ENCODE measurements at places on chromosomes 6 and 20. TPM values are rescaled to one million over a fixed set of nuclear protein-coding genes. Genes with fewer than 3 reads are reported as not detected.

- no peaks in the 10 kb centered on the region for H3K36me3 ChIP-seq
- H3K27me3 ChIP-seq: no peaks in the 10 kb centered on the region
- H3K27ac ChIP-seq: no peak overlapping the region
- H3K4me1 ChIP-seq: peaks cover 10% of the 10 kb centered on the region
- DNase-seq: no peak
Observed at GRCh38 chr20:9262653-9263194, 193.8 kb downstream of the PLCB4 start.

DNA sequence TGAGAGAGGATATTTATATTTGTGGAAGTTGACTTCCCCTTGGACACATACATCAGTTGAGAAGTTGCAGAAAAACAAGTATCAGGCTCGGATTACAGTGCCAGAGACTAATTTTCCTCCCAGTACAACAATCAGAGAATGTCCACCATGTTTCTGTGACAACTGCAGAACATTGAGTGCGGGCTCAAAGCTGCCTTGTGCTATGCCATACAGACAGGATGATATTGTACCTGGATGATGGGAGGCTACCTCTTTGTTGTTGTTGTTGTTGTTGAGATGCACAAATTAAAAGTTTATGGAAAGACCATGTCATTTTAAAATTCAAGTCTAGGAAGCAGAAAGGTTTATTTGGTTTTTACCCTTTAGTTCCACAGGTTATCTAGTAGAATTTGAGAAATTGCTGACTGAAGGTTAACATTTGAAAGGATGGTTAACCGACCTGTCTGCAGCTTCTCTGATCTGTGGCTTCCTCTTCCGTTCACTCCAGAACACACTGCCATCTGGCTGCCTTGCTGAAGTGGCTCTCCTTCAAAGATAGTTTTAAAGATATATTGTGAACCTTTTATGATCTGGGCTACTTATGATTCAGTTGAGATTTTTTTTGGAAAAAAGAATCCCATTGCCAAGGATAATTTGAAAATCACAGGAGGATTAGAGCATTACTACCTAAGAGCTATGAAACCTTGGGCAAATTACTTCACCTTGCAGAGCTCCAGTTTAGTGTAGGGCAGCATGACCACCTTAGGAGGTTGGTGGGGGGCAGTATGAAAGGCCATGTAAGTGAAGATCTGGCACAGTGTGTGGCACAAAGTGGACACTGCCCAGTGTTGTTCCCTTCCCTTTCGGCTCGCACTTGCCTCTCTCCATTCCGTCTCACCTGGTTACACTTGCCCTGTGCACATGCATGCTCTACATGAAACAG is 15.9 kb downstream of the TMEM200A start:
- H3K36me3 ChIP-seq: no peaks in the 10 kb centered on the region
- no peaks in the 10 kb centered on the region for H3K4me1 ChIP-seq
- no peak overlapping the region for H3K27ac ChIP-seq
- H3K27me3 ChIP-seq: peaks cover 17% of the 10 kb centered on the region

GRCh38 chr6:52195886-52196285 is 9.7 kb downstream of the IL17A start:
- no peaks in the 10 kb centered on the region for H3K36me3 ChIP-seq
- no peak overlapping the region for H3K27ac ChIP-seq
- DNase-seq: no peak
- H3K4me3 ChIP-seq: no peak overlapping the region
- peaks cover 10% of the 10 kb centered on the region for H3K27me3 ChIP-seq
- H3K4me1 ChIP-seq: no peaks in the 10 kb centered on the region

DNA sequence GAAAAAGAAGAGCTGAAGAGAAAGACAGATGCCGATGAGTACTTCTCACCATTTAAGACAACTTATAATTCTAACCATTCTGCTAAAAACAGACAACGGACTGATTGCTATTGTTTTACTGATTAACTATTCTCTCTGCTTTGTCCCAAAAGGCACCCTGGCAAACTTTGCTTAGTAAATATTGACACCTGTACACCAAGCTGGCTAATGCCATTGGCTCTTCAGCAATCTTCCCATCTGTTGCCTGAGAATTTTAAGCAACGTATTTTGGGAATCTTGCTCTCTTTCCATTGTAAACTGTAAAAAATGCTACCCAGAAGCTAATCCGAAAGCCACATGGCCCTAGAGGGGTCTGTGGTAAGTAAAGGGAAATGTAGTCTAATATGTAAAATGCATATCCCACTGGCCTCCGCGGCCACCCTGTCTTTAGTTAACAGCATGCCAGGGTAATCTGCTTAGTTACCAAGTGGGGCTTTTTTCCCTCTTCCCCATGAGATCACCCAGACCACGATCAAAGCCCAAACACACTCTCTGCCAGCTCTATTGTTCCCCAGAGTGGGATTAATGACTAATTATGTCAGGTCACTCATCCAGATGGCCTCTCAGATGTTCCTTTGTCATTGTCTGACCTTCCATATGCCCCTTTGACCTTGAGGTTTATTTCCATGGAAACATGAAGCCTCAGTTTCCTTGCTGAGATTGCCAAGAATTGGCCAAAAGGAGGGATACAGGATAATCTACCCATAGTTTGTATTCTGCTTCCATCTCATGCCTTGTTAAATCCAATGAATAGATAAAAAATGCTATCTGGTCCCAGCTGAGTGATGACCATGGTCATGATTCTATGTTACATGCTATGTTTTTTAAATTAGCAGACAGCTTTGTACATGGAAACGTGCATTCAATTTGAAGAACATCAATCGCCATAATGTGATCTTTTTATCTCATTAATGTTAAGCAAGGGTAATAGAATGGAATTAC is 216.4 kb upstream of the MCHR2 start:
- DNase-seq: no peak
- no peak overlapping the region for H3K27ac ChIP-seq
- H3K27me3 ChIP-seq: no peaks in the 10 kb centered on the region
- no peak overlapping the region for H3K4me3 ChIP-seq
- H3K36me3 ChIP-seq: no peaks in the 10 kb centered on the region

DNA sequence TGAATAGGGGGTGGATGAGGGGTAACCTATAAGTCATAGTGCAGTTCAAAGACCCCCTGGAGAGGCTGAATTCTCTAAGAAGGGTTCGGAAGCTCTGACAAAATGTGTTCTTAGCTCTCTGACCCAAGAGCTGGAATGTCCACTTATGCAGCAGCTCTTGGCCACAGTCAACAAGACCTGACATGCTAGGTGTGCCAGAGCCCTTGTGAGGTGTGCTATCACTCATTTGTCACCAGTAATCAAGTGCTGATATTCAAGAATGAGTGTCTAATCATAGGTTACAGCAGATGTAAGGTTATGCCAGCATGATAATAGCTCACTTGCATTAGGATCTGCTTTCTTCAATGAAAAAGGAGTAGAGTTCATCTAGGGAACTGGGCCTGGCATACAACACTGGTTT is 28.1 kb downstream of the TOMM6 start:
- H3K27me3 ChIP-seq: no peaks in the 10 kb centered on the region
- no peaks in the 10 kb centered on the region for H3K4me1 ChIP-seq
- no peak overlapping the region for H3K27ac ChIP-seq
- no peak for DNase-seq
- H3K4me3 ChIP-seq: no peak overlapping the region

DNA sequence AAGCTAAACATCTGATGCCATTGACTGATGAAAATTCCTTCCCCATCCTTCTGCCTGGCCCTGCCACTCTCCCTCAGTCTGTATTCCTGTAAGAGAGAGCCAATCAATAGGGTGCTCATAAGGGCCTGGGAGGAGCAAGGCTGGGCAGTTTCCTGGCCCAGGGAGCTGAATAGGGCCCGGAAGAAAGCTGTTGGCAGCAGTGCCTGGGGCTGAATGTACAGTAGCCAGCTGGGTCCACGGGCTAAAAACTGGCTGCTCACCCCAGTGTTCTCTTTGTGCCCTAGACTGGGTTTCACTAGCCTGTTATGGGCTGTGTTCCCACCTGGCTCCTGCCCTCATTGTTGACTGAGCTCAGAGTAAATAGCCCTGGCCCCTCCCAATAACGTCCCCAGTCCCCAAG is 1.7 kb upstream of the WFDC2 start:
- no peak for DNase-seq
- H3K27ac ChIP-seq: no peak overlapping the region
- no peaks in the 10 kb centered on the region for H3K36me3 ChIP-seq
- no peak overlapping the region for H3K4me3 ChIP-seq
- H3K4me1 ChIP-seq: no peaks in the 10 kb centered on the region

DNA sequence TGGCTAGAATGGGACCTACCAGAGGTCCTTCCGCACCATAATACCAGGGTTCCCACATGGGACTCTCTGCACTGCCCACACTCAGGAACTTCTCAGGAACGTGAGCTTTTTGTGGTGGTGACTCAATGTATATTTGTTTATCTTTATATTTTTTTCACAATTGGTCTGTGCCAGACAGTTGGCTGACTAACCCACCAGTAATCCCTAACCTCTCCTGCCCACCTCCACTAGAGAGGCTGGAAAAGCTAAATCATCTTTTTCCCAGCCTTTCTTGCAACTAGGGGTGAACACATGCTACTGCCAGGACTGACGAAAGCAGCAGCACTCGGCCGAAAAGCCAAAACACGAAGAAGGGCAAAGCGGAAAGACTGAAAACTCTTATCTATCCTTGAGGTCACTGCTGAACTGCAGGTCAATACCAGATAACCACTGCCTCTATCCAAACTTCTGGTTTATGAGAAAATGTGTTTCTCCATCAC is 112.9 kb downstream of the TRERF1 start:
- DNase-seq: peak; percentile 98
- H3K4me3 ChIP-seq: no peak overlapping the region
- H3K27me3 ChIP-seq: no peaks in the 10 kb centered on the region
- H3K4me1 ChIP-seq: peaks cover 33% of the 10 kb centered on the region

DNA sequence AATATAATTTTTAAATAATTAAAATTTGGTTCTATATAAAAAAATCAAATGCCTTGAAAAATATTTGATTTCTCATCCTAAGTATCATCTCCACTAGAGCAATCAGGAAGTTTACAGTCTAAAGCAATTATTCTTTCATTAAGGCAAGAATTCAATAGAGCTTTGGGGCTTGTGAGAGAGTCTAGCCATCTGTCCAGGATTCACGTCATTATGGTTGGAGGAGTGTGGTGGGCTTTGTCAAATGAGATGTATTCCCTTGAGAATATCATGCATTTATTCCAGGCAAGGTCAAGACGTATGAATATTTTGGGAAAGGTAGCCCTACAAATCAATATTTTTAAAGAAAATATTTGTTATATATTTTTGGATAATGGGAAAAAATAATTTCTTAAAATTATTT is 132.4 kb downstream of the ELOVL4 start:
- H3K4me1 ChIP-seq: no peaks in the 10 kb centered on the region
- DNase-seq: no peak
- H3K27me3 ChIP-seq: 0 out of 2 replicates have a peak, but pooled peaks cover 4% of the 10 kb centered on the region
- no peaks in the 10 kb centered on the region for H3K36me3 ChIP-seq
- H3K4me3 ChIP-seq: no peak overlapping the region

Gene VWA7
- 1.9 TPM for total RNA-seq

Gene MUCL3
- not detected for total RNA-seq

Gene NKX2-2
- not detected for total RNA-seq

All from PC-3 (cell line).